ENCODE measurements at places on chromosomes 3 and 15.

GRCh38 chr3:9777694-9778021 lies 7.9 kb upstream of the CAMK1 start:
- DNase-seq: no peak

DNA sequence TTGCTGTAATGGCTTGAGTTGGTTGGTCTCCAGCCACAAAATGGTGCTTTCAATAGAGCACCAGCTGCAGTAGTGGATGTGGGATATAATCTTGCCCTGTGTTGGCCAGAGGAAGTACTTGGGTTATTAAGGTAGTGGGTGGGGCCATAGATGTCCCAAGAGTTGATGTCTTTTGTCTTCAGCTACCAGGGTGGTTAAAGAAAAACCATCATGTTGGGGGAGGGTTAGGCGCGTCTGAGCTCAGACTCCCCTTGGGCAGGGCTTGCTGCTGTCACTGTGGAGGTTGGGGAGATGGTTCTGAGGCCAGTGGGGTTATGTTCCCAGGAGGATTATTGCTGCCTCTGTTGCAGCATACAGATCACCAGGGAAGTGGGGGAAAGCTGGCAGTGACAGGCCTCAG lies 46.9 kb upstream of the GADL1 start:
- no peak for DNase-seq

DNA sequence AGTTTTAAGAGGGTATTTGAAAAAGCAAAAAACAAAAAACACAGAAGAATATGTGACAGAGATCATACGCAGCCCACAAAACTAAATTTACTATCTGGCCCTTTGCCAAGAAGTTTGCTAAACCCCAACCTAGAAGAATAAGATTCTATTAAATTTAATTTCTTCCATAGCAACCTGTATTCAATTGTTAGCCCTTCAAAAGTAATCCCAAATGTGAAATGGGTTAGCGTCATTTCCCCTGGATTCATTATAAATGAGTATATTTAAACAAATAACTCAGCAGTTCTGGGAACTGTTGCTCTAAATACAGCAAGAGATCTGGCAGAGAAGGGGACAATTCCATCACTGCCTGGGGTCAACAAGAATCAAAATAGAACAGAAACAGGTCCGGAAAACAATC lies 56.8 kb downstream of the CERS3 start:
- no peak for DNase-seq

GRCh38 chr15:90583471-90584252 lies 53.9 kb downstream of the CRTC3 start:
- no peak for DNase-seq

GRCh38 chr15:42999201-42999779 lies 78.7 kb upstream of the TTBK2 start:
- no peak for DNase-seq

- DNase-seq: no peak
Observed at GRCh38 chr15:38421069-38421690, 32.7 kb upstream of the FAM98B start.

DNA sequence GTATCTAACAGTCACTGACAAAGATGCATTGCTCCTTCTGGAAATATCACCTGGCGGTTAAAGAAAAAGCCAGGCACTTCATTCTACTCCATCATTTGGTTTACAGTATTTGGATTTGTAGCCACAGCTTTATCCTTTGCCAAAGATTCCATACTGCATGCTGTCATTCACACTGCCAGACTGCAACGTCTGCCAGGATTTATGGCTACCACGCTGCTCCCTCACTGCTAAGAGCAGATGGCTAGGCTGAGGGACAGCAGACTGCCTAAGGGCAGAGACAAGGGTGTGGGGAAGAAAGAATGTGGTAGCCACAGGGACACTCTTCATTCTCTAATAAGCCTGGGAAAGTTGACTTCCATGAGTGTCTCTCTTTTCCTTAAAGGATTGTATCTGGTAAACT lies 1047.0 kb downstream of the TUSC7 start:
- DNase-seq: no peak

GRCh38 chr3:48945432-48945831 lies 26.8 kb downstream of the ARIH2 start:
- no peak for DNase-seq

GRCh38 chr3:47476644-47477199 lies 981 bp upstream of the SCAP start:
- no peak for DNase-seq

DNA sequence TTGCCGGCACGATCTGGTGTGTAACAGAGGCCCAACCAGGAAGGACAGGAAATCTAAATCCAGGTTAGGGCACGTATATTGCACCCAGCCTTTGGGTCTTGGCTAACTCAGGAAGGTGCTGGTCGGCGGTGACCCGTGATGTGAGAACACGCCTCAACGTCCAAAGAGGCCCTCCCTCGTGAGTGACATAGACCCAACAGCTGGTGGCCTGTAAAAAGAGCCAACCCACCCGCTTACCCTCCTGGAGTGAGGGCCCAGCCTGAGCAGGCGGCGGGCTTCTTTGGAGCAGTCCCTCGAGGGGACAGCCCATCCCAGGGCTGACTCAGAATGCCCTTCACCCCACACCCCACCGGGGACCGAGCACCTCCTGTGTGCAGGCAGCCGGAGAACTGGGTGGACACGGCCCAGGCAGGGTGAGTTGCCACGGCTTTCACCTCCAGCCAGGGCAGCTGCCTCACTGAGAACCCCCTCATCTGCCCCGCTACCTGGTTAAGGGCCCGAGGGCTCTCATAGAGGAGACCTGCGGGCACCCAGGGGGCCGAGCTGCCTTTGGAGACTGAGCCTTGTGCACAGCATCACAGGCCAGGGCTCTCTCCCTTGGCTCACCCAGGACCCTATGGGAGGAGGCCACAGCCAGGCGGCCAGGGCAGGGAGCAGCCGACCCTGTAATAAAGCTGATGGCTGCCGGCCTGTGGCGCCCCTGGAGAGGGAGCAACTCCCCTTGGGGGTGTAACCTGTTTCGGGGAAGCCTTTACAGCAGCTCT lies 41.8 kb downstream of the ZNF710 start:
- DNase-seq: no peak

- DNase-seq: no peak
Observed at GRCh38 chr15:69434679-69435078, 17.9 kb upstream of the RPLP1 start.

DNA sequence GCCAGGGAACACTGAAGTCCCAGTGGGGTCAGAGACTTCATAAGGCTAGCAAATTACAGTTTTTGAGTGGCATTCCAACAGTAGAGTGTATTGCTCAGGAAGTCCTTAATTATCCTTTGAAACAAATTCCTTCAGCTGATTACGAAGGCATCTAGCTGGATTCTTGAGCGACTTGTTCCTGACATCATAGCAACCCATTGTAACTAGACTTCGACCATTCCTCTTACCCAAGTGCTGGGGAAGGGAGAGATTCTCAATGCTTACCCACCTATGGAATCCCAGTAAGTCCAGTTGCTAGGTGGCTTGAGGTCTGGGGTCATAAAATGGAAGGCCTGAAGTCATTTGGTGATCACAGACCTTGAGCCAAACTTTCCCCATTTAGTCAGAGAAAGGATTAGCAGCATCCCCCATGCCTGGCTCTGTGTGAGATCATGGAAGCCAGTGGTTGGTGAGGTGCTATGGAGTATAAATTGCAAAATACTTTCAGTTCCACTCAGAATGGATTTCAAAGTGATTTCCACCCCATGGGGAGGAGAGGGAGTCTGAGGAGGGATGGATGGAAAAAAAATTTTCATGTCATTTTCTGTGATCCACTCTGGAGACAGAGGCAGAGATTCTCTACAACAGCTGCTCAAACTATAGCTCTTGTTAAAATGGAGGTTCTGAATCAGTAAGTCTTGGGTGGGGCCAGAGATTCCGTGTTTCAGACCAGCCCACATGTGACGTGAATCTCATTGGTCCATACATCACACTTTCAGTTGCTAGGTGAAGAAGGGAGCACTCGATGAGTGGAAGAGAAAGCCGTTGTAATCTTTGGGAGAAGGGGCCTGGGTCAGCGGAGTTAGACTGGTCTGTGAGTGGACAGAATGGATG lies 45.7 kb downstream of the CD86 start:
- no peak for DNase-seq

DNA sequence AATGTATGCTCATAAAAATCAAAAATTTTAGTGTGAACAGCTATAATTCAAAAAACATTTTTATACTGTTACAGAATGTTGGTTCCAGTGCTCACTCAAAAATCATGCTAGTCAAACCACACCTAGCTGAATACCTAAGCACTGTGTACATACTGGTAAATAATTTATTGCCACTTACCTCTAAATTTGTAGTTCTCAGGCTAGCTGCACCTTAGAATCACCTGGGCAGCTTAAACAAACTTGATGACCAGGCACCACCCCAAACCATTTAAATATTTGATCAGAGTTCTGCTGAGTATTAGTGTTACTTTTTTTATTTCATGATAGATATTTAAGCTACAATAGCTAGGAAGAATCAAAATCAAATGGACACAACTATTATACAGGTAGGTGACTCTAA lies 32.3 kb upstream of the TMCO5A start:
- DNase-seq: no peak

GRCh38 chr15:85874236-85874635 lies 79.5 kb upstream of the KLHL25 start:
- no peak for DNase-seq

- no peak for DNase-seq
Observed at GRCh38 chr3:66934041-66934440, 64.1 kb upstream of the KBTBD8 start.

DNA sequence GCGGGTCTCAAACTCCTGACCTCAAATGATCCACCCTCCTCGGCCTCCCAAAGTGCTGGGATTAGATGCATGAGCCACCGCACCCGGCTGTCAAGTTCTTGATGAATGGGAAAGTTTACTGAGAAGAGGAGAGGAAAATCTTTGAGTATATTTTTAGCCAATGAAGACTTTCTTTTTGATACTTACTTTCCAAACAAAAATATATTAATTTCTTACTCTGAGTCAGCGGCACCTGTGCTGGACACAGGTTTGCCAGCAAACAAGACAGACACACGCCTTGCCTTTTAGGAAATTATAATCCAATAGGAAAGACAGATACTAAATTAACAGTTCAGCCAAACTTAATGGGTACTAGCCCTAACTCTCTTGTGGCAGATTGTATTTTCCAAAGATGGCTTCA lies 166.6 kb downstream of the SHQ1 start:
- no peak for DNase-seq

GRCh38 chr3:179236669-179237301 lies 14.1 kb downstream of the KCNMB3 start:
- no peak for DNase-seq

- DNase-seq: peak; percentile 43
Observed at GRCh38 chr3:150635526-150635925, 32.4 kb downstream of the SELENOT start.

DNA sequence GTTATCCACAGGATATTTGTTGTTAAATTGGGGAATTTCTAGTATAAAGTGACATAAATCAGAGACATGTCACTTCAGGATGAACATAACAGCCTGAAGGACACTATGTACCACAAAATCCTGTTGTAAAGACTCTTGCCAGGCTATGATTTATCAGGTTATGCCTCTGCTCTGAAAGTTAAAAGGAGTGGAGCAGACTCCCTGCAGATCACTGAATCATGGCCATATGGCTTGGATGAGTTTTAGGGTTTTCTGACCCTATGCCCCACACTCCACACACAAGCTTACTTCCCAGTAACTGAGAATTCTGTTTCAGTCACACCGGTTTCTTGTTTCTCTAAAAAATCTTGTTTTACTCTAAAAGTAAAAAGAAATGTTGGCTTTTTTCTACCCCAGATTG lies 869.4 kb downstream of the NAALADL2 start:
- no peak for DNase-seq

GRCh38 chr3:59600631-59601030 lies 550.8 kb upstream of the CFAP20DC start:
- no peak for DNase-seq

- DNase-seq: no peak
Observed at GRCh38 chr15:67501836-67502461, 19.0 kb upstream of the C15orf61 start.

- DNase-seq: no peak
Observed at GRCh38 chr3:16066545-16066944, 107.9 kb upstream of the GALNT15 start.

DNA sequence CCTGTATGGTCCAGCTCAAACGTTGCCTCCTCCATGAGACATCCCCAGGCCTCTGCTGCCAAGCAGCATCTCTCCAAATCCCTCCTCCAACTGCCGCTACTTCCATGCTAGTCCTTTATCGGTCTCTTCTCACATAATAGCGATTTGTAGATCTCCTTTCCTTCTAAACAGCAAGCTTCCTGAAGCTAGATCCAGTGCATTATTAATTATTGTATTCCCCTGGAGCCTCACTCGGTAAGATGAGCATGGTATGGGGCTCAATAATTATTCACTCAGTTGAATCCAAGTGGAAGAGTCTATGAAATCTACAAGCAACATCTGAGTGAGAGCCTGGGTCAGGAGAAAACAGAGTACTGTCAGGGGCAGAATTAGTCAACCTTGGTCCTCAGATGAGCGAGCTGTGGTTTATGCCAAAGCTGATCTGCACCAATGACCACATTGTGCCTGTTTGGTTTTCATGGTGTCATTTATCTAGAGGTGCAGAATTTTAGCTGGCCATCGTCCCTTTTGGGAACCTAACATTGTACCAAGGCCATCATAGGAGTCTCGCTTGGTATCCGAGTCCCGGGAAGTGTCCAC lies 93.8 kb upstream of the UBE2E1 start:
- DNase-seq: no peak

DNA sequence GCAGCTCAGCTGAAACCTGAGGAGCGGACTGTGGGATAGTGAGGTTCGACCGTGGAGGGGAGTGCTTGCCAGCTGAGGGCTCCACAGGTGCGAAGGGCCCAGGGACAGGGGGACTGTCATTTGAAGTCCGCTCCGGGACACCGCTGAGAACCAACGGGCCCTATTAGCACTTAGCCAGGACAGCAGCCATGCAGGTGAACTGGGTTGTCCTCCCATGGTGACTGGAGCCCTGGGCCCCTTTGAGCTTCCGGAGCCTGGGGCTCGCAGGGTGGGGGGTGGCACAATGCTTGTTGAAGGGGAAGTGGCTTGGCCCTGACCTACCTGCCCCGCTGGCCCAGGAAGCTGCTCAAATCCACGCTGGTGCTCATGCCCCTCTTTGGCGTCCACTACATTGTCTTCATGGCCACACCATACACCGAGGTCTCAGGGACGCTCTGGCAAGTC lies 24.7 kb downstream of the PTH1R start:
- DNase-seq: no peak

DNA sequence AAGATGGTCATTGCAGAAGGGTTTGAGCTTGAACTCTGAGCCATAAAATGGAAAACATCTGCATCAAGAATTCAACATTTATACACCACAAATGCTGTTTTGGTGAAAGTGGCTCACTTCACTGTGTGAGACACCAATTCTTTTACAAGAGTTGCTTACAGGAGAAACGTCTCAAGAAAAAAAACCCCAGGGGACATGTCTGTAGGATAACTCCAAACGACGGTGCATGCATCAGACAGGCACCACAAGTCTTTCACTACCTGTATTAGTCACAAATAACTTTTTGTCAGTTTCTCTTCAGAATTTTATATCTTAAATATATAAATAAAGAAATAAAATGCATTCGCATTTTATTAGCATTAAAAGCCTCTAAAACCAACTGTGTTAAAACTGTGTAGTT lies 164.3 kb downstream of the EFHB start:
- DNase-seq: no peak

Data from CD4-positive, alpha-beta T cell treated with Interleukin-6 at 100 ng/mL for 8 hours (primary cell).